SJSA1 (cell line): ENCODE measurements at places on chromosomes 4 and X.

GRCh38 chrX:13110433-13111324, 66.3 kb upstream of the FAM9C start:
- peak; percentile 38 for DNase-seq

DNA sequence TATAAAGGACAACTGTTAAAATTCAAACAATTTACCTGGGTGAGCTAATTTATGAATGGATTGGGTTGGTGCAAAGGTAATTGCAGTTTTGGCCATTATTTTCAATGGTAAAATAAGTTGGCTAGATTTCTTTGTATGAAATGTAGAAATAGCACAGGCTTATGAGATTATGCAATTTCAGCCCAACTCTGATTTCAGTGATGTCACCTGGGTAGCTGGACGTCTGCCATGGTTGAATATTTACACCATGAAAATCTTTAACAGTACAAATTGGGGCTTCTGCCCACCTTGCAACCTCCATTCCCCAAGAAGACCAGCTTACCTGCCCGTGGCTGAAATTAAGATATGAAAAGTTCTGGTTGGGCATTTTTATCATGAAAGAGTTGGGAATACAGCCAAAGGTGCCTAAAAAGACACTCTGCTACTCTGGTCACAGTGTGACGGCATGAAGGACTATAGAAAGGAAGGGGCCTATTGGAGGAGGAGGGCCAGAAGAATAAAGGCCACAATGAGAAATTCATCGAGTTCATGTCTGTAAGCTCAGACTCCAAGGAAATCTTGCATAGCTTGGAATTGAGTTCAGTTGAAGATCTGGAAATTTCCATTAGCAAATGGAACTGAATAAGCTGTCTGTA, 29.7 kb downstream of the EGF start:
- DNase-seq: no peak

- DNase-seq: peak; percentile 72
Observed at GRCh38 chrX:21972721-21973120, 32.2 kb downstream of the SMS start.

- DNase-seq: no peak
Observed at GRCh38 chr4:15469402-15470127, at the start of gene CC2D2A. Gene CC2D2A, plus strand, starts transcription at chr4:15469882. Its CDS starts 6,051 bp downstream, at chr4:15475933.

- DNase-seq: no peak
Observed at GRCh38 chrX:11364835-11365234, 71.6 kb downstream of the AMELX start.
